ENCODE measurements at places on chromosomes 7 and 10.

- no peak for DNase-seq
Measured at GRCh38 chr7:67523713-67524112, 527.1 kb downstream of the TYW1 start.

GRCh38 chr7:158595068-158595467, 7.4 kb upstream of the PTPRN2 start:
- no peak for DNase-seq

- no peak for DNase-seq
Measured at GRCh38 chr7:101017064-101017777, 2.7 kb upstream of the MUC17 start.

GRCh38 chr10:119413093-119413453, 129.4 kb downstream of the RGS10 start:
- DNase-seq, result no peak

DNA sequence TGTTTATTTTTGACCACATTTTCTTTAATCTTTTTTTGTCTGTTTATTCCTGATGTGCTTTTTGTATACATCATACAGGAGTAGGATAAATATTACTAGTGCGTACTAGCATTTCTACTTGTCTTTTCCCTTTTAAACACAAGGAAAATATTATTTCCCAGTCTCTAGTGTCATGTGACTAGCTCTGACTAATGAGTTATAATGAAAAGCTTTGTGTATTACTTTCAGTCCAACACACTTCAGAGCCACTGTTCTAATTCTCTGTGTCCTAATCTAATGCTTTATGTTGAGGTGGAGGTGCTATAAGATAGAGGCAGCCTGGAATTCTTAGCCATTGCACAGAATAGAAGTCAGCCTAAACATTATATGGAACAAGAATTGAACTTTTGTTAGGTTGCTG, 65.0 kb upstream of the RAB18 start:
- DNase-seq, result no peak

DNA sequence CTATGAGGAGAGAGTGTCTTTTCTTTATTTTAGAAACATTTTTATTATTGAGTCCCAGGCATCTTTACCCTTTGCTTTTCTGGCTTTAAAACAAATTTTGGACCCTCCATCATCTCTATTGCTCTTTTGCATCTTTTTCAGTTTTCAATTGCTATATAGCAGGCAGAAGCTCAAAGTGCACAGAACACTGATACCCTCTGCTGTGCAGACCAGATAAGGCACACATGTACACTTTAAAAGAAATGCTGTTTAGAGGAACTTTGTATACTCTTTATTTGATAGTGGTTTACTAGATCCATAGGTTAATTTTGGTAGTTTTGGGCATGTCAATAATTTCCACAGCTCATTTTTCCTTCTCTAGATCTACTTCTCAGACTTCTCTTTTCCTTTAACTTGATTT, 324.2 kb downstream of the SH2D4B start:
- no peak for DNase-seq

- peak; percentile 38 for DNase-seq
Measured at GRCh38 chr10:128062331-128062880, 63.8 kb downstream of the MKI67 start.

- no peak for DNase-seq
Measured at GRCh38 chr7:10225275-10225674, 748.4 kb upstream of the PHF14 start.

- no peak for DNase-seq
Measured at GRCh38 chr10:102782673-102783551, 39.2 kb downstream of the WBP1L start.

DNA sequence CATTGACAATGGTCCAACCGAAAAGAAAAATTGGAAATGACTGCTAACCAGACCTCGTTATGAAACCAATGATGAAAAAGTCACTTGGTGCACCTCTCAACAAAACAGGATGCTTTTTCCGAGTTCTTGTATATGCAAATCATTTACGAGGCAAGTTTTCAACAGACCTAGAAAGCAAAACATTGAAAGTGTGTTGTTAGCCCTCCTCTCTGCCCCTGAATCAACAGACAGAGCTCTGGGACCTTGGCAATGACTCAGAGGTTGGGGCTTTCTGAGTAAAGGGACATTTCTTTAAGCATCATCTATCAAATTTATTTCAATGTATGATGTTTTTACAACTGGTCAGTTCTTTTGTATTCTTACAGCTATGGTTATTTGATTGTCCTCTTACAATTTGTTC, 16.3 kb upstream of the DKK1 start:
- no peak for DNase-seq

- no peak for DNase-seq
Measured at GRCh38 chr10:32445036-32445435, 904 bp upstream of the CCDC7 start.

GRCh38 chr7:3540456-3541220, 239.6 kb downstream of the SDK1 start:
- no peak for DNase-seq

GRCh38 chr7:43123457-43123856, 11.0 kb downstream of the HECW1 start:
- DNase-seq, result no peak

Measured in KG1 (cell line).